EH (cell line): ENCODE measurements at places on chromosomes 7 and 10.

GRCh38 chr7:25240340-25240739 lies 12.1 kb upstream of the NPVF start:
- DNase-seq = peak; percentile 50

- DNase-seq = no peak
Measured at GRCh38 chr7:69699931-69700330, 101.7 kb downstream of the AUTS2 start.

GRCh38 chr7:41114691-41115090 lies 588.2 kb downstream of the INHBA start:
- no peak for DNase-seq

- DNase-seq = no peak
Measured at GRCh38 chr7:81155654-81156373, 237.0 kb upstream of the SEMA3C start.

- no peak for DNase-seq
Measured at GRCh38 chr7:1137517-1138167, 22.4 kb downstream of the ZFAND2A start.

DNA sequence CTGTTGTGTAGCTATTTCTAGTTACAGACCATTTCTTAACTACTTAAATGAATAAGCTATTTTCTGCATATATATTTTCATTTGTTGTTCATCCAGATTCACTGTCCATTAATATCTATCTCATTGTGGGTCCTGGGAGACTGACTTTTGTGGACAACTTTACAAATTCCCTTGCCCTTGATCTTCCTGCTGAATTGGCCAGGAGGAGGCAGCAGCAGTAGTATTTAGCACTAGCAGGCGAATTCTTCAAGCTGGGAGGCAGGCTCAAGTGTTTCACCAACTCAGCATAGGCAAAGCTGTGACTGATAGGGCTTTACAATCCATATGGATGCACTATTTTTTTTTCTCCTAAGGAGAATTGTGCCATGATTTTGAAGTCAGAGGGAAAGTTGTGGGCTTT lies 461.0 kb upstream of the NRG3 start:
- DNase-seq = no peak

GRCh38 chr7:102323914-102324195 lies 32.4 kb downstream of the SPDYE6 start:
- no peak for DNase-seq

GRCh38 chr10:43785252-43785651 lies 136.6 kb upstream of the ZNF32 start:
- peak; percentile 15 for DNase-seq

GRCh38 chr10:60937784-60938654 lies 6.0 kb downstream of the RHOBTB1 start:
- DNase-seq = peak; percentile 85

DNA sequence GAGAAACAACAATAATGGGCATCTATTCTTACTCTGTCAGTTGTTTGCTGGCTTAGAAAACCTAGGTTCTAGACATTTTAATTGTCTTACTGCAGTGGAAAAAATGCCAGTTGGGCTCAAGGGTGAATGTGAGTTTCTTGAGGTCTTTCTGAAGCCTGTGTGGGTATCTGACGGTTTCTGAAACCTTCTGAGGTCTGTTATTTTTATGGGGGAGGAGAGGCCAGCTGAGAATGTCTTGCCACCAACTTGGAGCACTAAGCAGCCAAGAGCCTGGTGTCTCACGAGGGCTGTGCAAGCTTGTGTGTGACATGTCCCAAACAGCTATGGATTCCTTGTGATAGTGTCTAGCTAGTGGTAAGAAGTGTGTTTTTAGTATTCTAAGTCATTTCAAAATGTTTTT lies 24.2 kb upstream of the DDC start:
- no peak for DNase-seq

DNA sequence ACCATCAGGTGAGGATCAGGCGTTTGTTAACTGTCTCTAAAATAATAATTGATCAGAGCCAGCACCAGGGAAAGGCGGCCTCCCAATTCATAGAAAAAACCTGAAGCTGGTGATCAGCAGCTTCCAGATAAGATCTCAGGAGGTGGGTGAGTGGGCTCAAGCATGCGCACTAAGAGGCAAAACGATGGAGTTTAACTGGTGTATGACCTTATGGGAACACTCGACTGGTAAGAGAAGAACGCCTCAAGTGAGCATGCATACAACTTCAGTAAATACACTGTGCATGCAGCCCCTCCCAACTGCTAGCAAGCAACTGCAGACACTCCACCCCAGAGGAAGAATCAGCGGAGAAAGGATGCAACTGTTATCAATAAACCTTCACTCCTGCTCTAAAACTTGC lies 18.1 kb downstream of the RAPGEF5 start:
- DNase-seq = no peak

DNA sequence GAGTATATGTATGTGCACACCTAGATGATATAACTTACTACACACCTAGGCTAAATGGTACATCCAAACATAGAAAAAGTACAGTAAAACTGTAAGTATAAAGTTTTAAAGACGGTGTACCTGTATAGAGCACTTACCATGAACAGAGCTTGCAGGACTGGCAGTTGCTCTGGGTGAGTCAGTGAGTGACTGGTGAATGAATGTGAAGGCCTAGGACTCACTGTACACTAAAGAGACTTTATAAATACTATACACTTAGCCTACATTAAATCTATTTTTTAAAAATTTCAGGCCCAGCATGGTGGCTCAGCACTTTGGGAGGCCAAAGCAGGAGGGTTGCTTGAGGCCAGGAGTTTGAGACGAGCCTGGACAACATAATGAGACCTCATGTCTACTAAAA lies 195.3 kb downstream of the FZD1 start:
- no peak for DNase-seq

DNA sequence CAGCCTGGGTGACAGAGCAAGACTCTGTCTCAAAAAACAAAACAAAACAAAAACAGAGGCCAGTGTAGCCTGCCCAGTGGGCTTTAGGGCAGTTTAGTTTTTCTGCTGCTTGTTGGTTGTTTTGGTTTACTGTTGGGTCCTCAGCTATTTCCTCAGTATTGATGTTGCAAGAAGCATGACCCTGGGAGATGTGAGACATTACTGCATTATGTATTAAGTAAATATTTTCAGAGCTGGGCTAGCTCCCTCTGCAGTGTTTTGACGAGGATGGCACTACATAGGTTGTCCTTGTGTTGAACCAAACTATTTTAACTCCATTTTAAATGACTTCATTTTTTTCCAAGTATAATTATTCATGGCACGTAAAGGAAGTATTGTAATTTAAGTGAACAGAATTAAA lies 4.8 kb downstream of the AKAP9 start:
- peak; percentile 57 for DNase-seq

DNA sequence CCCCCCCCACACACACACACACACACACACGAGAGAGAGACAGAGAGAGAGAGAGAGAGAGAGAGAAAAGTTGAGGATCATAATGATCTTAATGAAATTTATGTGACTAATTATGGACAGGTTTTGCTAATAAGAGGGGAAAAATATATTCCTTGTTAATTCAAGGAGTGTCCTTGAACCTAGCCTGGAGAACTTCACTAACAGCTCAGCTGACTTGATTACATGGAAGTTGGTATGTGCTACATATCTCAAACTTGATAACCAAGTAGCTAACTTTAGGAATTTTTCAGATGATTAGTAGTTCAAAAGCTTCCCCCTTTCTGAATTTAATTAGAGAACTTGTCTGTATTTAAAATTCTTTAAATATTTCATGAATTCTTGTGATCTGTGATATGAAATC lies 15.3 kb downstream of the SLF2 start:
- no peak for DNase-seq

- DNase-seq = peak; percentile 32
Measured at GRCh38 chr7:148852272-148852671, 31.8 kb downstream of the EZH2 start.

DNA sequence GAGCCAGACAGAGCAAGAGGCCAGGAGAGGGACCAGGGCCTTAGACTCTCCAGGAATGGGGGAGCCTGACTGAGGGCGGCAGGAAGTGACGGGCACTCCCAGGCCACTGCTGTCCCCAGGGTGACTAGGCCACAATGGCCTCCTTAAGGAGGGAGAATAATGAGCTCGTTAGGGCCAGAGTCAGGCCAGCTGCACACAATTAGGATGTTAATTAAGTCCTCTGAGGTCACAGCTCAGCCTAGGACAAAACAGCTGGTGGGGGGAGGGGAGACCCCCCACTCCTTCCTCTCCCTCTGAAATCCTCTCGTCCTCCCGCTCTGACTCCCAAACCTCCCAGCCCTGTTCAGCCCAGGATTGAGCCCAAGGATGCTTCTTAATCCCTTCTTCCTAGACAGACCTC lies 143.0 kb downstream of the NEURL1 start:
- peak; percentile 19 for DNase-seq

DNA sequence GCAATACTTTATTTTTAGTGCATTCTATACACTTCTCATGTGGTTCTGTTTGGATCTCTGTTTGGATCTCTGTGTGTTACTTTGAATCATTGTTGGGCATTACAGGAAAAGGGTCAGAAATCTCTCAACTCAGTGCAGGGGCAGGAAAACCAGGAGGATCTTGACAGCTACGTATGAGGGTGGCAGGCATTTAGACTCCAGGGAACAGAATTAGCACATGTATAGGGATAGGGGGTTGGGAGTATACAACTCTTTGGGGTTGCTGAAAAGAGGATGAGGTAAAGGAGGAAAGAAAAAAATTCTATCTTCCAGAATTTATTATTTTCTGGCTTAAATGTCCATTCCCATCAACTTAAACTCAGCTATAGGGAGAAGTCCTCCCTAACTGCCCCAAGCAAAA lies 59.4 kb upstream of the MKI67 start:
- DNase-seq = no peak

- DNase-seq = no peak
Measured at GRCh38 chr7:123112833-123113232, 86.9 kb downstream of the SLC13A1 start.

- DNase-seq = peak; percentile 88
Measured at GRCh38 chr10:97869091-97870042, 19.7 kb downstream of the GOLGA7B start.

DNA sequence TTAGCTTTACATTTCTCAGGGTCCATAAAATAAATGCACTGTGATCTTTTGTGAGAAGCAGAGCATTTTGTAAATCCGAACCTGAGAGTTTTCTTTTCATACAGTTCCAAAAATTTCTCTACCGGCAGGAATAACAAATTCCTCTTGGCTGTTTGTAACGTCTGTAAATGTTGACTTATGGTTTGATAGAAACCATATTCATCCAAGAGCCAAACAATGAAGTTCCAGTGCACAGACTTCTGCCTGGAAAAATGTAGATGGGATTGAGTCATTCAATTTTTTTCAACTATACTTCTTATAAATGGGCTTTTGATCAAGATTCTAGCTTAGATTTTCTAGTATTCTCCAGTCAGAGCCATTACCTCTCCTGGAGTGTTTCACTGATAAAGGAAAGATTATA lies 530.6 kb downstream of the TFEC start:
- no peak for DNase-seq

DNA sequence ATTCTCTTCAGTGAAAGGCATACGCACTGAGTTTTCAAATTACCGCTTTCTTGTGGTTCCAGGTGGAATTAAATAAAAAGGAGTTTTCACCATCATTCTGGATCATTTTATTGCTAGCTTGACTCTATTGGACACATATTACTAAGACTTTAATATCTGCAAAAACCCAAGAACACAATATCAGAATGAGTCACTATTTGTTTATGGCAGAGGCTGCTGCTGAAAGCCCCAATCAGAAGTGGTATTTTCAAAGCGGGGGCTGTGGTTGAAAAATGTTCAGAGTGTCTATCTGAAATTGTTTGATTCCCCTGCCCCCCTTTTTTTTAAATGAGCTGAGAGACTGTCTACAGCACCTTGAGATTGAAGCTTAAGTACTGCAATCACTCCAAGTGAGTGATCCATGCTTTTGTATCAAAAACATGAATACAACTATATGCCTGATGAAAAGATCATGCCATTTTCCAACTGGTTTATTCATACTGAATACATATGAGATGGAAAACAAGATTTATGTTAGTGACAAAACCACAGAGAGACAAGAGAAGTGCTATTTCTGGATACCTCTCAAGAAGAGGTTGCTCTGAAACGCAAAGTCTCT lies 376.4 kb downstream of the HTR7 start:
- DNase-seq = no peak

- no peak for DNase-seq
Measured at GRCh38 chr7:158324397-158325360, 262.9 kb downstream of the PTPRN2 start.

DNA sequence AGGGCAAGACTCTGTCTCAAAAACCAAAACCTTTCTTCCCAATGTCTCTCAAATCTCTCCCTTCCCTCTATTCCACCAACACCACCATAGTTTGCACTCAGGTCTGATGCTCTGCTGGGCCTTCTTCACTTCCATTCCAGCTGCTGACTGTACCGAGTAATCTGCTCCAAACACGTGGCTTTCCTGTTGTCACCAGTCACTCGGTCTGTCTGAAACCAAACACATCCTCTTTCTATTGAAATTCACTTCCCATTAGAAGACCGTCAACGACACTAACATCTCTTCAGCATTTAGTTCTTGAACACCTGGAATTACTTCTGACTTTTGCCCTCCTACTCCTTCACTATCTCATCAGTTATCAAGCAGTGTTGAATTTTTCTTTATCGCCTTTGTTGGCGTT lies 4.7 kb upstream of the NRF1 start:
- DNase-seq = no peak

GRCh38 chr7:87575521-87575920 lies 25.2 kb downstream of the ABCB1 start:
- peak; percentile 8 for DNase-seq

DNA sequence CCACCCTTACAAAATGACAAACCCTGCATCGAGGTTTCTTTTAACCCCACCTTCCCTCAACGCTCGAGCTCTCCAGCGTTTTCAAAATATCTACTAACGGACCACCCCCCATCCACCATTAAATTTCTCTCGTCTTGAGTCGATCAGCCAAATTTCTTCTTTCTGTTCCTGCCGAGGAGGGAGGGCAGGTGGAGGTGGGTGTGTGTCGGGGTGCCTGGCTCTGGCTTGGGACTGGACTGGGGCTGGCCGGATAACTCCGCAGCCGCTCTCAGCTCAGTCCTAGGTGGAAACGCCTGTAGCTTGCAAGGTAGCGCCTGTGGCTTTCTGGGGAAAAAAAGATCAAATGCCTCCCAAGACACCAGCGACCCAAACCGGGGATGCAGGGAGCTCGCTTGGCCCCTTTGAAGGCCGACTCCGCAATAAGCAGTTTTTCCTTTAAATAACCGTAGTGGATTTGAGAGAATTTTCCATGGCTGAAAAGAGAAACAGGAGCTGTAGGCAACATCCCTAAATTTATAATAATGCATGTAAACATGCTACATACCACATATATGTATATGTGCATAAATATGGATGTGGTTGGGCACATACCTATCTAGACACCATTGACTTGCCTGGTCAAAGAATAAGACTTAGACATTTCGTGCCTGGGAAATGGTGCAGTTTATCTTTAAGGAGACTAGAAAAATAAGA lies 1.9 kb upstream of the TMEM178B start:
- no peak for DNase-seq
